ENCODE measurements at places on chromosomes 11 and 22. TPM values are rescaled to one million over a fixed set of nuclear protein-coding genes. Genes with fewer than 3 reads are reported as not detected.
A peak's percentile ranks its signal among the peaks of the same experiment; 100 is the strongest.

DNA sequence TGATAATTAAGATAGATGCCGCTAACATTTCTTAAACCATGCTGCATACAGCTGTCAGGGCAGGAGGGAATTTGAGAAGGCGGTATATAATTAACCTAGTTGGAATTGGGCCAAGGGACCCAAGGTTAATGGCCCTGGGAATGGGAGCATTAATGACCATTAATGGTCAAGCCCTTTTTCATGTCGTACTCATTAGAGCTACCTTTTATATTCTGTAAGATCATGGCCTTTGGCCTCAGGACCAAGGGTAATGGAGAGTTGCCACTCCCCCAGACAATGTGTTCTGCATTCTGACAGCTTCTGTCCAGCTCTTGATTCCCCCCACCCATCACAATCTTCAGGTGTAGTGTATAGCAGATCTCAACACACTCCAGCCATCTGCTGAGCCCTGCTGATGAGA is 111.6 kb downstream of the NTM start:
- DNase-seq: no peak

DNA sequence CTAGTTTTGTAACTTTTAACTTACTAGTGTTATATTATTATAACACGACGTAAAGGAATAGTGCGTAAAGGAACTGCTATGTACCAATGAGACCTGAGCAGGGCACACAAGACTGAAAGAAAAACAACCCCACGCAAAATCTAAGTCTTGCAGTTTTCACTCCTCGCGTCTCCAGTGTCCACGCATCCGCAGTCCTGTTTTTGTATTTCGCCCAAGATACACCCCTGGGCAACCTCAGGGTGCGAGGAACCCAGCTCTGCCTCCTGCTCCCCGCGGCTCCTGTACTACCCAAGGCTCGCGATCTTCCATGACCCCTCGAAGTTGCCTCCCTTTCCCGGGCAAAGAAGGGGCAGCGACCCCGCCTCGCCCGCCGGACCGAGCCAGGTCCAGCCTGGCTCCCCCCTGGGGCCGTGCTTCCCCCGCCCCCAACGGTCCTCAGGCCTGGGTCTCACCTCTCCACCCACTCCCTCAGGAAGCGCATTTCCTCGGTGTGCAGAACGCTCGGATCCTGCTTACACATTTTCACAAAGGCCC is 393 bp downstream of the ST13 start:
- DNase-seq: no peak

GRCh38 chr11:132790466-132790865 is 741.8 kb downstream of the OPCML start:
- DNase-seq: no peak

- DNase-seq: no peak
Observed at GRCh38 chr11:94245121-94245520, 59.3 kb upstream of the IZUMO1R start.

- no peak for DNase-seq
Observed at GRCh38 chr11:845872-846495, 3.3 kb downstream of the TSPAN4 start.

DNA sequence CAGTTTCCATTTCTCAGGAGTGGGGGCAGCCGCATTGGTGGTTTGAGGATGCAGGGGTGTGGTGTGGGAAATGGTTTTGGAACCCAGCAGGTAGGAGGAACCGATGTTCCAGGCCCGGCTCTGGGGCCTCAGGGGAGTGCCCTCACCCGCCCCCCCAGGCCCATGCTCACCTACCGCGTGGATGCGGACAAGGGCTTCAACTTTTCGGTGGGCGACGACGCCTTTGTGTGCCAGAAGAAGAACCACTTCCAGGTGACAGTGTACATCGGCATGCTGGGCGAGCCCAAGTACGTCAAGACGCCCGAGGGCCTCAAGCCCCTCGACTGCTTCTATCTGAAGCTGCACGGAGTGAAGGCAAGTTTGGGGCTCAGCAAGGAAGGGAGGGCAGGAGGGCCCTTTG is 18.6 kb downstream of the TMEM258 start:
- no peak for DNase-seq

DNA sequence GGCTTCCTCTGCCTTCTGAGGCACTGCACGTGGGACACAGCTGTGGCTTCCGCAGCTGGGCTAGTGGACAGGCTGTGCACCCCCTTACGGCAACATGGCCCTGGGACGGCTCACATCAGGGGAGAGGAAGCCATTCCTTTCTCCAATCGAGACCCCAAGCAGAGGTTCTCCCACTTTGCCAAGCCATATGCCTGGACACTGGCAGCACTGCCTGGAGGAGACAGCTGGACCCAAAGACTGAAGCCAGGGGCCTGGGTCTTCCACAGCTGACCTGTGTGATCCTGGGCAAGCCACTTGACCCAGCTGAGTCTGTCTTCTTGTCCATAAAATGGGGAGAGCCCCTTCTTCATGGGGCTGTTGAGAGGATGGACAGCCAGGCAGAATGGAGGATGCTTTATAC is 65.4 kb downstream of the SHISAL1 start:
- DNase-seq: no peak

DNA sequence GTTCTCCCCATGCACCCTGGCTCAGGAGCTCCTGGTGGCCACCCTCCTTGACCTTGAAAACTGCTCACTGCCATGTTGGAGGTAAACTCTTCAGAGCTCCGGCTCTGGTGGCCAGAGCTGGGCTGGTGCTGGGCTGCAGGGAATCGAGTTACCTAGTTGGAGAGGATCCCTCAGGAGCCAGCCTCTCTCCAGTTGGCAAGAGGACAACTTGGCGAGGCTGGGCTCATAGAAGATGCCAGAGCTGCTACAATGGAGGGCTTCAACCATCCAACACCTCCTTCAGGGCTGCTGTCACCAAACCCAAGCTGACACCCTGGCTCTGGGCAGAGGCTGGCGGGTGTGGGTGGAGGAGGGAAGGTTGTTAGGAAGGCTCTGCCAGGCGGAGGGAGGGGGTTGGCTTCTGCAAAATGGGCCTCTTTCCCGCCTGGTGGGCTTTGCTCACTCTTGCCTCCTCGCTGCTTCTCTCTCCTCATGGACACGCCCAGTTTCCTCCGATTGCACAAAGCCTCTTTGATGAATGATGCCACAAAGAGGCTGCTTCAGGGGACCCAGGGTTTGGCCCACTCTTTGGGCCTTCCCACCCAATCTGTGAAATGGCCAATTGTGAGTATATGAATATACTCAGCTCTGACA is 53.1 kb downstream of the THAP12 start:
- DNase-seq: no peak

- peak; percentile 12 for DNase-seq
Observed at GRCh38 chr11:83219095-83219494, 25.6 kb downstream of the ANKRD42 start.

GRCh38 chr11:126871792-126872191 is 128.8 kb downstream of the KIRREL3 start:
- no peak for DNase-seq

GRCh38 chr11:121688055-121688491 is 235.3 kb upstream of the SORL1-AS1 start:
- DNase-seq: no peak

SF3A1 gene
- total RNA-seq: 32.5 TPM

SYT9 gene
- not detected for total RNA-seq

CLP1 gene
- total RNA-seq: 11.0 TPM
